Stimulated activated CD4-positive, alpha-beta T cell treated with anti-CD3 and anti-CD28 coated beads, Interleukin-15, amount 100 ng/mL, for 48 hours (primary cell): ENCODE measurements at places on chromosomes 7 and 10.
A peak's percentile ranks its signal among the peaks of the same experiment; 100 is the strongest.

GRCh38 chr10:132400547-132401151 is 3.6 kb downstream of the PWWP2B start:
- no peak for DNase-seq

- peak; percentile 5 for DNase-seq
These were observed 132.7 kb downstream of the ELAPOR2 start for GRCh38 chr7:86926732-86927131.

DNA sequence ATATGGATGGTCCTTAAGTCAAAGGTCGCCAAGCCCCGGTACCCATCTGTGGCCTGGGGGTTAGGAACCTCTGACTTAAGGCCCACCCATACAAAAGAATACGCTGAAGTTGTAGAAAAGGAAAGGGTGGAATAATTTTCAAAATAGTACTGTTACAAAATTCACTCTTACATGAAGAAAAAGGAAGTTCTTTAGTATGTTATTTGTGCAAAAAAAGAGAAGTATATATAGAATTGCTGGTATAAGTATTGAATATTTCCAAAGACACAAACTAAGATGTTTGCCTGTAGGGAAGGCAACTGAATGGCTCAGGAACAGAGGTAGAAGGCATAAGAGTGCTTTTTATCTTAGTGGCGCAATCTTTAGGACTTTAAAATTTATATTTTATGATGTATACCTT is 78.7 kb downstream of the PRLHR start:
- DNase-seq = no peak

DNA sequence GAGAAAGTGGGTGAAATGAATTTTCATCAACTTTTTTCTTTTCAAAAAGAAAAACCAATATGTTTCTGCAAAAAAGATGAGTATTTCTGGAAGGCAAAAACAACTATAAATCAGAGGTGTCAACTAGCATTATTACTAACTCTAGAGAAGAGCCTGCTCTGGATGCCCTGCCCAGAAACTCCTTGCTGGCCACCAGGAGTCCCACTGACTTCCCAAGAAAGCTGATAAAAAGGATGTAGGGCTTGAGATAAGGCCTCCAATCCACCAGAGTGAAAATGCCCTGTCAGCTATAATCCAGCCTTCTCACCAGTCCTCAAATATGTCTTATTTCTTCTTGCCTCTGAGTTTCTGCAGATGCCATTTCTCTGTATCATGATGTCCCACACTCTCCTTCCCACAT is 16.7 kb upstream of the FZD1 start:
- no peak for DNase-seq

- no peak for DNase-seq
These were observed 44.3 kb downstream of the TCERG1L start for GRCh38 chr10:131266936-131267813.

GRCh38 chr10:83978681-83979383 is 160.5 kb upstream of the GHITM start:
- no peak for DNase-seq

GRCh38 chr10:121813211-121813815 is 114.5 kb downstream of the ATE1 start:
- DNase-seq = no peak

- DNase-seq = no peak
These were observed 1.4 kb upstream of the ZNF212 start for GRCh38 chr7:149238051-149238450.

DNA sequence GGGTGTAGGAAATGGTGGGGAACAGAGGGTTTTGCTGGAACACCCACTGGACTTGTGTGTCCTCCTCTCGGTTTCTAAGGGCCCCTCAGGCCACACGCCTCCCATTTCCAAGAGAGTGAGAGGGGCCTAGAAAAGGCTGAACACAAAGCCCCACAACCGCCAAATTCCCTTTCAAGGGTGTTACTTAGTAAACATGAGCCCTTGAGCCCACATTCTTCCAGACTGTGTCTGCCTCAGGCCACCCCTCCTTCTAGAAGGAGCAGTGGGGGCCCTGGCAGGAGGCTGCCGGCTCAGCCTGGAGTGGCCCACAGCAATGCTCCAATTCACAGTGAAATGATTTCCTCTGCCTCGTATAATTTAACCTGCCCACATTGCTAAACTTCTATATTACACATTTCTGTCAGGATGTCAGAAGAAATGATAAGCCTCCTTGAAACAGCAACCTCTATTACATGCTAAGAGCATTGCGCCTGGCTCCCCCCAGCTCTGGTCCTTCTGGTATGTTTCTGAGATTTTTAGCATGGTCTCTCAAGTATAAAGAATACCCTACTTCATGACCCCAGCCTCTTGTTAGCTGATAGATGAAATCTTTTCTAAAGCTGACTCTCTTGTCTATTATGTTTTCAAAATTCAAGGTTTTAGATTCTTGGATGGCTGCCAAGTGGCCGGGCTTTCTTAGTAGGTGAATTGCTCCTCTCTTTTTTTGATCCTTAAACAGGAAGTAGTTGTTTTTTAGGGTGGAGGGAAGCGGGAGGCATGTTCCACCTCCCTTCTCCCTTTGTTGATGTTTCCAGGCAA is 673.9 kb upstream of the GALNT17 start:
- DNase-seq = no peak

DNA sequence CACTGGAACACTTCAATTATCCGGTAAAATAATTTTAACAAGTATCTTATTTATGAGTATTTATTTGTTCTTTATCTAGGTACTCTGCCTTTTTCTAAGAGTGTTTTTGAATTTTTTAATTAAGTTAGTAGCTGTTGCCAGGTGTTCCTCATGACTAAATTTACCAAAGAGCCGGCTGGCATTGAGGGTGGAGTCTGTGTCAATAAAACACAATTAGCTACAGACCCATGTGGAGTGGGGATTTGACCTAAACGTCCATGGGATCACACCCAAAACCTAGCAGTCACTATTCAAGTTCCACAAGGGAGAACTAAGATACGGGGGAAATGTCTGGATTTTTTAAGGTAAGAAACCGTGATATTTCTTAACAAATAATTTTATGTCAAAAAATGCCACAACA is 9.8 kb downstream of the SLC16A12 start:
- no peak for DNase-seq
